ENCODE measurements at places on chromosomes 11 and 22.

GRCh38 chr11:130601141-130601540 is 152.7 kb downstream of the ADAMTS15 start:
- peak; percentile 81 for DNase-seq

- peak; percentile 98 for DNase-seq
Measured at GRCh38 chr11:57761301-57762234, at the start of gene CTNND1. Gene CTNND1, plus strand, starts transcription at chr11:57761802. Its CDS starts 29,677 bp downstream, at chr11:57791479.

DNA sequence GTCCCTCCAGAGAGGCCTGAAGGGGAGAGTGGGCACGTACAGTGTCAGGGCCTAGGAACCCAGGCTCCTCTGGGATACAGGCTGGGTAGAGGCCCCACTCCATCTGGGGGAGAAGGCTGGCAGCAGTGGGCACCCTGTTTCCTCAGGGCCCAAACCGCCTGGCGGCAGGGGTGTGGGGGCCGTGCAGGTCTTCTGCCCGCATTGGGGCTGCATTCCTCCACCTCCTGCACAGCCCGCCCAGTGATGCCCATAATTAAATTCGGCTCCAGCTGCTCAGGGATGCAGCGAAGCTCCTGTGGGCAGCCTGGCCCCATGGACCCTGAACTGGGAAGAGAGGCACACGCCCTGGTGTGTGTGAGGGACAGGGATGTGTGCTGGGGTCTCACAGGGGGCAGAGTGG is 35.4 kb downstream of the KCNQ1OT1 start:
- DNase-seq = no peak

GRCh38 chr11:68106165-68106940 is 14.8 kb downstream of the CHKA start:
- no peak for DNase-seq

DNA sequence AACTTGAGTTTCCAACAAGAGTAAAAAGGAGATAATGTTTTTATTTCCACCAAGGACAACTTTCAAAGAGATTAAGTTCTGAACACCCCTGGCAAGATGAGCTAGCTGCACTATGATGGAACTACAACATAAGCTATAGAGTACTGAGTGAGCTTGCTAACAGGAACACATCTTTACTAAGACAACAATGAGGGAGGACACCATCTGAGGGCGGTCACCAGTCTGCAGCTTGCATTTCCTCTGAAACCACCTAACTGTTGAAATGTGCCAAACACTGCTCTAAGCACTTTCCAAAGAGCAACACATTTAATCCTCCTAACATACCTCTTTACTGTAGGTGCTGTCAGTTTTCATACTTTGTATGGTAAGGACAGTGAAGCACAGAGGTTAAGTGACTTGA is 68.4 kb downstream of the TCF20 start:
- DNase-seq = no peak
